ENCODE measurements at places on chromosomes 3 and 15. TPM values are rescaled to one million over a fixed set of nuclear protein-coding genes. Genes with fewer than 3 reads are reported as not detected.

DNA sequence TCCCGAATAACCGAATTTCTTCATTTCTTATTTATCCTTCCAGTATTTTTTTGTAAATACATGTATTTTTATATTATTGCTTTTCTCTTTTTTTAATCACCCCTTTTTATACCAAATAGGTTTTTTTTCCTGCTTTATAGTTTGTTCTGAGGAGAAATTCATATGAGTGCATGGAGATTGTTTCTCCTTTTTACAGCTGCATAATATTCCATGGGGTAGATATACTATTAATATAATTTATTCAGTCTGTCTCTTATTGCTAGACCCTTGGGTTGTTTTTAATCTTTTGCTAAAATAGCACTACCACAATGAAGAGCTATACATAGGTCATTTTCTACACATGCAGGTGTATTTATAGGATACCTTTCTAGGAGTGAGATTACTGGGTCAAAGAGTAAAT lies 3.5 kb upstream of the TMEM87A start:
- no peak for DNase-seq

FANCI gene
- 10.9 TPM for total RNA-seq

GAP43 gene
- not detected for total RNA-seq

DNA sequence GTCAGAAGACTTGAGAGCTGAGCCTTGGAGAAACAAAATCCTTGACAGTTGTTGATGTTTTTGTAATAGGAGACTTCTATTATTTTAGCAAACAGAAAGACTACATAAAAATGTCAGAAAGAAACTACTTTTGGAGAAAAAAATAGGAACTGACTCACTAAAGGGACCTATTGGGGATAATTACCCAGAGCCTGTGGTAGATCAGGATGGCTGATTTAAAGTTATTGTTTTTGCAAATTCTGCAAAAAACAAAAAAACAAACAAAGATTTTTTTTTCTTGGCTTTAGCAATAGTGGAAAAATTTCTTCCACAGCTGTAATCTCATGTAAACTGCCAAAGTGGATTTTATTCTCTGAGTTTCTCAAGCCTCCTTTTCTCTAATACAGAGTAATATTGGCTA lies 101.5 kb upstream of the SATB1 start:
- DNase-seq = no peak

NT5DC2 gene
- 5.5 TPM for total RNA-seq

GRCh38 chr3:42027571-42027970 lies 63.6 kb upstream of the TRAK1 start:
- no peak for DNase-seq

DNA sequence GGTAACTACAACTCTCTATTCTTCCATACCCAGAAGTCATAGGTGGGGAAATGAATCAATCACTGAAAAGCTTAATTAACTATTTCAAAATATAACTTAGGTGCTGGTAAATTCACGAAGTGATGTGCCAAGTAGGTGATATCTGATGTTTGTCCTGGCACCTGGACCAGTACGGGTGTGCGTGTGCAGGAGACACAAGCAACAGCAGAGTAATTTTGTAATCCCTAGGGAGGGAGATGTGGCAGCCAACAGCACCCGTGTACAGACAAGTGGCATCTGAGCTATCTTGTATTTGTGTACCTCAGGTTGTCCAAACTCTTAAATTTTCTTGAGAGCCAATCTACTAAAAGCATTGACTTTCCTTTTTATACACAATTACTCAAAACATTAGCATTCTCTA lies 22.8 kb downstream of the USF3 start:
- DNase-seq = no peak

CRYBG3 gene
- total RNA-seq = 11.6 TPM

RASL12 gene
- total RNA-seq = not detected

DNA sequence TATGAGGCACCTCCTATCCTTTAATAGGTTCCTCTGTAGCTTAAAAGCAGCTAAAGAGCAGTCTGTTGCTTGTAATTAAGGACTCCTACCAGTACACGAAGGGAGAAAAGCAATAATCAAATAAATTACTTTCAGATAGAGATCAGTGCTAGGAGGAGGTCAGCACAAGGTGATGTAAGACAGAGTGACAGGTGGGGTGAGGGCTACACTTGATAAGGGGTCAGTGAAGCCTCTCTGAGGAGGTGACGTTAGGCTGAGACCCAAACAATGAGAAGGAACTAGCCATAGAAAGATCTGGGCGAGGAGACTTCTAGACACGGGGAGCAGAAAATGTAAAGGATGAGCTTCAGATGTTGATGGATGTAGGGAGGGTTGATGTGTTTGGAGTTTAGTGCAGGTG lies 57.7 kb upstream of the BLM start:
- no peak for DNase-seq

DNA sequence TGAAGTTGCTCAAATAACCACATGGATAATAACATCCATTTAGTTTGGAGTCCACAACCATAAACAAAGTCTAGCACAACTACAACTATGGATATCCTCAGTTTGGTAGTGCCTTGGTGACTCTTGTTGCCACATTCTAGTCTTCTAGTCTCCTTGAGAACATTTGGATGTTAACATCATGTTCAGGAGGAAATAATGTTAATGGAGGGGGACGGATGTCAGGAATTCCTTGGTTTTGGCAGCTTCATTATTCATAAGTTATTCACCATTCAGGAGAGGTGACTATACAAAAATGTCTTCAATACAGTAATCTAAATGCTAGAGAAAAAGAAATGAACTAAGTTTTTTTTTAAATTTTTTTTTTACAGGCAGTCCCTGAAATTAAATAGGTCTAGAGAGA lies 26.4 kb upstream of the GABPB1 start:
- no peak for DNase-seq

GRCh38 chr3:161915418-161915750 lies 418.8 kb downstream of the OTOL1 start:
- DNase-seq = no peak

DNA sequence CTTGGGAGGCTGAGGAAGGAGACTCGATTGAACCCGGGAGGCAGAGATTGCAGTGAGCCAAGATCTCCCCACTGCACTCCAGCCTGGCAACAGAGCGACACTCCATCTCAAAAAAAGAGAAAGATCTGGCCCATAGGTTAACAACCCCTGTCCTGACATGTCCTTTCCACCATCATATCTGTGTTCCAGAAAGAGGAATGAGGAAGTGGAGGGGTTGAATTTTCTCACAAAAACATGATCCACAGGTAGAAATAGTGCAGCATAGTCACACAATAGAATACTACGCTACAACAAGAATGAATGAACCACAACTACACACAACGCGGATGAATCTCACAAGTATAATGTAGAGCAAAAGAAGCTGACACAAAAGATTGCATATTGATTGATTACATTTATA lies 4.7 kb upstream of the SLC51B start:
- DNase-seq = no peak

DNA sequence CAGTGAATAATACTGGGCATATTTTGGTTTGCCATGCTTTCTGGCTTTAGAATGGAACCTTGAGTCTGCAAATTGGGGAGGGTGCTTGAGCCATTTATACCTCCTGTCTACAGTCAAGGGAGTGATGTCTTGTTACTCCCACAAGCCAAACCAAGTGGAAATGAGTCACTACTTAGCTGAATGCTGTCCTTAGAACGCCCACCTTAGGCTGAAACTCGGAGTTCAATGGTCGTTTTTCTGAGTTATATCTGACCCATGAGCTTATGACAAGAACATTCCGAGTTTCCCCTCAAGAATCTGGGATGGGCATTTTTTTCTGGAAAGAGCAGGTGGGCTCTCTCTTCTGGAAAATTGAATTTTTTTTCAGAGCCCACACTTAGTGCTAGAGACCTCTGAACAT lies 17.4 kb upstream of the CLDN18 start:
- DNase-seq = no peak

- DNase-seq = no peak
These were observed 204.7 kb upstream of the CTNNB1 start for GRCh38 chr3:40994611-40995010.
